ENCODE measurements at places on chromosomes 11 and 22.
A peak's percentile ranks its signal among the peaks of the same experiment; 100 is the strongest.

DNA sequence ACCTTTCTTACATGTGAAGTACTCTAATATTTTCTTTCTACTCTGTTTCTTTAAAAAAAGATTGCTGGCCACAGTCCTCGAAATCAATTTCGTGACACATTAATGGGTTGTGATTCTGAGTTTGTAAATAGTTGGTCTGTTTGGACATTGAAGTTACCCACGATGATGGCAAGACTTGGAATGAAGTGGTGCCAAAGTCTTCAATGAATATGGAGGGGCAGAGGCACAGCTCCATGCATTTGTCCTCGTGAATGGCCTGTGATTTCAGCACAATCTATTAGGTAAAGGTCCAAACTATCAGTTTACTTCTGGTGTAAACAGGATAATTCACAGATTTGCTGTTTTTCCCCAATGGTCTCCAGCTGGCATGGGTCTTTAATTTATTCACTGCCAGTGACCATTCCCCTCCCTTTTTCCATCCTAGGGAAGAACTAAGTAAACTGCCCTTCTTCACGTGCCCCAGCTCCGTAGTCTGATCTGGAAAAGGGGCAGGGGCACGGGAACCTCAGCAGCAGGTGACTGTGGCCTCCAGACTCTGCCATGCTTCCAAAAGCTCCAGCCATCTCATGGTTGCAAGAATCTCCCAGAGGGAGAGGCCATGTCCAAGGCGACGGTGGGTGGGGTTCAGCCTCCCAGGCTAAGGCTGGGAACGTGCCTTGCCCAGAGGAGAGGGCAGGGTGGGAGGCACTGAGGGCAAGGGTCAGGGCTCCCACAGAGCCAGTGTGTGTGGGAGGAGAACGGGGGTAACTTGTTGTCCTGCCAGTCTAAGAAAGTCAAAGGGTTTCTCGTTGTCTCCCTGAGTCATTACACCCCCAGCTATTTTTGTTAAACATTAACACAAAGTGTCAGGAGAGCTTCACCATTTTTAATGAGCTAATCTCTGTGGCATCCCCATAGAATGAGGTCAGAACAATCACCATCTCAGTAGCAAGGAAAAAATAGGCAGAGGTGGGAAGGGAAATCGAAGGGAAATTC, 16.9 kb upstream of the PEX26 start:
- peak; percentile 43 for DNase-seq

DNA sequence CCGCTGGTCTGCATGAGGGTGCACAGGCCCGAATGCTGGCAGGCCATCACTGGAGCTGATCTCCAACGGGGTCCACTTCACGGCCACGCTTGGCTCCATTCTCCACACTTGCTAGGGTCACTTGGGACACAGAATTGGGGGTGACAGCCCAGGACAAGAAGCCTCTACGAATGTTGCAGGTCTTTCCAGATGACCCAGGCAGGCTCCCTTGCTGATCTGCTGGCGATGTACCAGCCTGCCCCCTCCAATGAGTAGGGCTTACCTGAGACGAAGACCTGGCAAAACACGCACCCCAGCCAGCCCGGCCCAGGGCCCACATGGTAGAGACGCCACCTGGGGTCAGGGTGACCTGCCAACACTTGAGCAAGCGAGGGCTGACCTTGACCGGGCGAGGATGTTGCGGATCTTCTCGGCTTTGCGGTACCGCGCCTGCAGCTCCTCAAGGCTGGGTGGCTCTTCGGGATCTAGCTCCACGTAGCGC, 44.9 kb downstream of the C11orf58 start:
- DNase-seq: no peak

DNA sequence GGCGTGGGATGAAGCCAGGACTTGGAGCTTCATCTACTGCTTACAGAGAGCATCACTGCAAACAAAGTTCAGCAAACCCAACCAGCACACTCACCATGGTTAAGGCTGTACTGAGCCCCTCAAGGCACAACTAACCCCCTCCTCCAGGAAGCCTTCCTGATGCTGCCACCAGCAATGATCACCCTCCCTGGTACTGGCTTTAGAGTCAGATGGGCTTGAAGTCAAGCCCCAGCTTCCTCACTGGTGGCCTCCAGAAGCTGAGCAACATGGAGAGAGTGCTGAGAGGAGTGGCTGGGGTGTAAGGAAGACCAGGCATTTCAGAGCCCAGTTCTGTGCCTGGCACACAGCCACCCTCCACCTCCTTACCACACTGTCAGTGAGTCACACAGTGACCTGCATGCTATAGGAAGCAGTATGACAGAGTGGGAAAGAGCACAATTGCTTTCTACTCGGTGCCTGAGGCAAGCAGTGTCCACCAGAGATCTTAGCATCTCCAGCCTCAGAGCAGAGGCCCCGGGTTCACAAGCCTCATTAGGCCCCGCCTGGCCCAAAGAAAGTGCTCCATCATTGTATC, 24.7 kb upstream of the BAIAP2L2 start:
- DNase-seq: peak; percentile 75

- no peak for DNase-seq
Measured at GRCh38 chr11:76672431-76673175, 2.1 kb upstream of the LRRC32 start.

DNA sequence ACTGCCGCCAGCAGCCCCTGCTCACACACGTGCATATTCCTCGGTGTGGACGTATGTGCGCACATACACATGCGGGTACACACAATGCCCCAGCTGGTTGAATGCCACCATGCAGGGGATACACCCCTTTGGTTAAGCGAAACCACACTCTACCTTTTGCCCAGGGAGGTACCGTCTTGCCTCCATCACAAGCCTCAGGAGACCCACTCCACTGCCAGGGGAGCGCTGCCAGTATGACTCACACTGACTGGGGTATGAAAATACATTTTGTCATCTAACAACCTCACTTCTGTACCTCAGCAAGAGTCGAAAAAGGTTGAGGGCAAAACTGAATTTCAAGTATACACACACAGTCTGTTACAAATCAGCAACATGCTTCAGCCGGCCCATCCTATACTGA, 39.4 kb downstream of the TMEM45B start:
- DNase-seq: no peak

- peak; percentile 35 for DNase-seq
Measured at GRCh38 chr22:38753948-38754750, 1.6 kb downstream of the SUN2 start.

DNA sequence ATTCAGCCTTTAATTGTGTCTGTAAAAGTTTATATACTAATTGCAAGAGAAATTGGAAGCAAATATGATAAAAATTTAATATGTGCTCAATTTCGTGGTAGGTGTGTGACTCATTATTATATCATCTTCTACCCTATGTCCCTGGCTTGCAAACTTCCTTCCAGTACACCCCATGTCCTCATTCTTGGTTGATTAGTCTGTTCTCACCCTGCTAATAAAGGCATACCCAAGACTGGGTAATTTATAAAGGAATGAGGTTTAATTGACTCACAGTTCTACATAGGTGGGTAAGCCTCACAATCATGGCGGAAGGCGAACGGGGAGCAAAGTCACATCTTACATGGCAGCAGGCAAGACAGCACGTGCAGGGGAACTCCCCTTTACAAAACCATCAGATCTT, 11.9 kb downstream of the MRGPRX3 start:
- no peak for DNase-seq

- DNase-seq: no peak
Measured at GRCh38 chr11:12239396-12239795, 129.0 kb downstream of the MICAL2 start.

- no peak for DNase-seq
Measured at GRCh38 chr11:126751242-126751641, 249.3 kb downstream of the KIRREL3 start.

DNA sequence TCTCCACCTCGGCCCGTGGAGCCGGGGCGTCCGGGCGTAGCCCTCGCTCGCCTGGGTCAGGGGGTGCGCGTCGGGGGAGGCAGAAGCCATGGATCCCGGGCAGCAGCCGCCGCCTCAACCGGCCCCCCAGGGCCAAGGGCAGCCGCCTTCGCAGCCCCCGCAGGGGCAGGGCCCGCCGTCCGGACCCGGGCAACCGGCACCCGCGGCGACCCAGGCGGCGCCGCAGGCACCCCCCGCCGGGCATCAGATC, 439 bp downstream of the YAP1 start:
- no peak for DNase-seq

GRCh38 chr11:117878939-117879475, 2.5 kb upstream of the FXYD6 start:
- DNase-seq: no peak

DNA sequence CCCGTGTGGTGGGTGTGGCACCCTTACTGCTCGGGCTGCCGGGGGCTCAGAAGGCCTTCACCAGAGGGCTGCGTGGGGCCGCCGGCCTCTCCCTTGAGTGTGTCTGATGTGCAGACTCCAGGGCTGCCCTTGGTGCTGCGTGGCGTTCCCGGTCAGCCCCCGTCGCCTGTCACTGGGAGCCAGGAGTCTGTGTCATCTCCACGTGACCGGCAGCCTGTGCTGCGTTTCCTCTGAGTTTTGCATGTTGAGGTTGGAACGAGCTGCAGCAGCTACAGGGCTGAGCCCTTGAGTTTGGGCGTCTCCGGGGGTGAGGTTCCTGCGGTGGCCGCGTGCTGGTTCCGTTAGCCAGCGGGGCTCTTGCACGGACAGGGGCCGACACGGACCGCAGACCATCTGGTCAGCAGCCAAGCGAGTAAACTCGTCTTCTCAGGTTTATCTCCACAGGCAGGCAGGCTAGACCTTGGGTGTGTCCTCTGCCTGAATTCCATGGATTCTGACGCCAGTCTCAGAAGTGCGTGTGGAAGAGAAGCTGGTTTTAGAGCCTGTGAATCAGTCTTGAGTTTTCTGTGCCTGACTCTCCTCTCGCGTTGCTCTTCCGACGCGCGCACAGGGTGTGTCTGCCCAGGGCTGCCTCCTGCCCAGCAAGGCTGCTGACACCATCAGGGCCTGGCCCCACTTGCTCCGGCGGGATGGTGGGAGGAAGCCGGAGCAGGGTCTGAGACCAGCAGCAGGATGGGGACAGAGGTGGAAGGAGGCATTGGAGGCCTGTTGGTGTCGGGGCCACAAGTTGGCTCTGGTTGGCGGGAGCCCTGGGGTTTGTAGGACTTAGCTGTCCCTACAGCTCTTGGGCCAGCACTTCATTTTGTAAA, 10.5 kb downstream of the PTDSS2 start:
- DNase-seq: peak; percentile 90

DNA sequence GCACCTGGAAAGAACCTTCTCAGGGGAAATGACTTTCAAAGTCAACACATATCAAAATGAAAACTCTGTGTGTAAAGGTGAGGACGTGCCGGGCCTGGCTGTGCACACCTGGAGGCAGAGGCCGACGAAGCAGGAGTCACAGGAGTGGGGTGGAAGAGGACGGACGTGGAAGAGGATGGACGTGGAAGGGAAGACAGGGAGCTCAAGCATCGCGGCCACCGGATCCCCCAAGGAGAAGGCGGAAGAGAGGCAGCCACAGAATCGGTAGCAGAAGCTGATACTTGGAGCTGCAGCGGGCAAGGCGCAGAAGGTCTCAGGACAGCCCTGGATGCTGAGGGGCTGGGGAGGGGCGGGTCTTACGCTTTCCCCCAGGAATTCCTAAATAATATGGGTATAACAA, 519.8 kb downstream of the BRD1 start:
- DNase-seq: no peak

- DNase-seq: no peak
Measured at GRCh38 chr11:64864135-64864472, 14.3 kb downstream of the EHD1 start.

GRCh38 chr11:35145271-35145670, 6.3 kb downstream of the CD44 start:
- no peak for DNase-seq

DNA sequence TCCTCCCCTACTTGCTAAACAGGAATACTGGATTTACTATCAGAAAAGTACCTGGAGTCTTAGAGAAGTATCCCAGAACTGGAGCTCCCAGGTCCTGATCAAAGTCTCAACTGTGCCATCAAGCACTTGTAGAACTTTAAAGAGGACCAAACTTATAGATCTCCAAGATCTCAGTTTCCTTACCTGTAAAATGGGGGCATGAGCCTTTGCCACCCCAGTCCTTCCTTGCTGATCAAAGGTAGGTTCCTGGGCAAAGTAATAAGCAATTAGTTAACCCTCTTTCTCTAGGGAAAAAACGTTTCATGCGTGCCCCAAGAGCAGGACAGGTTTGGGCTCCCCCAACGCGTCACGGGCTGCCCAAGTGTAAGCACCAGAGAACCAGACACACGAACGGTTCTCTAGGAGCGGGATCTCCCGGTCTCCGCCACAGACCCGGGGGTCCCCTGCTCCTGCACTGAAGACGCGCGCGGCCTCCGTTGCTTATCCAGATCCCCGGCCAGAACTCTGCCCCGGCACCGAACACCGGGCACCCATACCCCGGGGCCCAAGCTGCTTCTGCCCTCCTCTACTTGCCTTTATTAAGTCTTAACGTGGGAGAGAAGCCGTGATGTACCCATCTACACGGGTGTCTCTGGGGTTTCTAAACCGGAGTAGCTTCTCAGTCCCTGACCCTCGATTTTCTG, 505 bp downstream of the ZNF214 start:
- peak; percentile 19 for DNase-seq

DNA sequence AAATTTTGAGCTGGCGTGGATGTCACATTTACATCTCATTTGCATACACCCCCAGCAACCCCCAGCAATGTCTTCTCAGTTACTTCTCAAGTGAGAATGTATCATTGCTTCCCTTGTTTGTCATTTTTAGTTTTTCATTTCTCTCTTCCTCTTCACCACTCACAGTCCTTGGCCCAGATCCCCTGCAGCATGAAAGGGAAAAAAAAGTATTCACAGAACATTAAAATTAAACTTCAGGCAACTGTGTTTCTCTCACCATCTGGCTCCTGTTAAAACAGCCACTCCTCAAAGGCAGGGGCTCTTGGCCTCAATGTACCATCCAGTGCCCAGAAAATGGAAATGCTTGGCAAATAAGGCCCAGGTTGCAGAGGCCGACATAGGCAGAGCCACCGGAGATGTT, 126.8 kb downstream of the CTNND1 start:
- DNase-seq: no peak

DNA sequence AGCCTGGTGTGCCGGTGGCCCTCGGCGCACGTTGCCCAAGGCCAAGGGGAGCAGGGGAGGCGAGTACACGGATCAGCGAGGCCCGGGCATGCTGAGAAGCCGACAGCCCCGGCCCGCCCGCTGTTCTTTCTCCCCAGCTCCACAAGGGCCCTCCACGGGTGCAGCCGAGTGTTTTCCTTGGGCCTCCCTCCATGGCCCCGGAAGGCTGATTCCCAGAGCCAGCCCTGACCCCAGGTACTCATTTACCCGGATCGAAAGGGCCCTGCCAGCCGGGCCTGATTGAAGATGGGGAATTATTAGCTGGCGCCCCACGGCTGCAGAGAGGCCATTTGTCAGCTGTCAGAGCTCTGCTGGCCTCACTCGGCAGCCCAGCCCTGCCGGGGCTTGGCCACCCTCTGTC, 53.1 kb downstream of the WNT7B start:
- no peak for DNase-seq

GRCh38 chr22:44335903-44336803, 23.4 kb upstream of the SHISAL1 start:
- DNase-seq: no peak

GRCh38 chr22:30903876-30904460, 64.6 kb downstream of the MORC2 start:
- no peak for DNase-seq

GRCh38 chr11:73660497-73661034, 14.2 kb downstream of the PLEKHB1 start:
- no peak for DNase-seq
